ENCODE measurements at places on chromosomes 5 and 9.

DNA sequence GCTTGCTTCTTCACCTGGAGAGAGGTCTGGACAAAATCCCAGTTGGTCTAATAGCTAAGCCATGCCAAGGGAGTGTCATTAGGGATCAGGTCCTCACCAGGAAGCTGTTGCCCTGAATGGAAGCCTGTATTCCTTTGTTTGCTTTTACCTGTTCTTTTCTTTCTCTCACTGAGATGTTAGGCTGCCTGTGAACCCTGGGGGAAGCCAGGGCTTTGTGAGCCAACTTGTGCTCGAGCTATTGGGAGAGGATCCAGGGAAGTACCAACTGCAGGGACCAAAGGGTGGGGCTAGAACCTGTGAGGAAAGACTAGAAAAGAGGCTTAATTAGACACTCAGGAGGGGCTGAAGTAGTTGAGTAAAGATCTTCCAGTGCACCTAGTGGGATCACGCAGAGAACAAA, 451.2 kb upstream of the TLE4 start:
- DNase-seq: no peak

DNA sequence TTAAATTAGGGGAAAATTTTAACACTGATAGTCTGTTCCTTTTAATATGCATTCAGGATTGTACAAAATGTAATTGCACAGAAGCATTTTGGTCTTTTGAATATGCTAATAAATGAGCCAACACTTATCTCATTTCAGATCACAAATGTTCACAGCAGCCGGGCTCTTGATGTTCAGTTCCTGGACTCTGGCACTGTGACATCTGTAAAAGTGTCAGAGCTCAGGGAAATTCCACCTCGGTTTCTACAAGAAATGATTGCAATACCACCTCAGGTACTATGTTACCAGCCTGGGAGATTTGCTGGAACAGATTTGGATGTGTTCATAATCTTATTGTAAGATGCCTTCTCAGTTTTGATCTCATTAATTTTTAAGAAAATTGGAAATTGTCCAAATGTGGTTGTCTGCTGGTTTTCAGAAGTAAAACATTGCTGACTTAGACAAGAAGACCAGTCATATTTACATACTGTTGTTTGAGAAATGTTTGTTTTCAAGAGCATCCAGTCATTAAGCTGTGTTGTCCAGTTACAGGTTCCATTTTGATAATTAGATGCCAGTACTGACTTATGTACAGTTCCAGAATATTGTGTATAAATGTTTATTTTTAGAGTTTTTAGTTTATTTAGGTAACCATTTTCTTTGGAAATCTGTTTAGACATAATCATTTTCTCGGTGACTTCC, 23.0 kb upstream of the TMOD1 start:
- no peak for DNase-seq

DNA sequence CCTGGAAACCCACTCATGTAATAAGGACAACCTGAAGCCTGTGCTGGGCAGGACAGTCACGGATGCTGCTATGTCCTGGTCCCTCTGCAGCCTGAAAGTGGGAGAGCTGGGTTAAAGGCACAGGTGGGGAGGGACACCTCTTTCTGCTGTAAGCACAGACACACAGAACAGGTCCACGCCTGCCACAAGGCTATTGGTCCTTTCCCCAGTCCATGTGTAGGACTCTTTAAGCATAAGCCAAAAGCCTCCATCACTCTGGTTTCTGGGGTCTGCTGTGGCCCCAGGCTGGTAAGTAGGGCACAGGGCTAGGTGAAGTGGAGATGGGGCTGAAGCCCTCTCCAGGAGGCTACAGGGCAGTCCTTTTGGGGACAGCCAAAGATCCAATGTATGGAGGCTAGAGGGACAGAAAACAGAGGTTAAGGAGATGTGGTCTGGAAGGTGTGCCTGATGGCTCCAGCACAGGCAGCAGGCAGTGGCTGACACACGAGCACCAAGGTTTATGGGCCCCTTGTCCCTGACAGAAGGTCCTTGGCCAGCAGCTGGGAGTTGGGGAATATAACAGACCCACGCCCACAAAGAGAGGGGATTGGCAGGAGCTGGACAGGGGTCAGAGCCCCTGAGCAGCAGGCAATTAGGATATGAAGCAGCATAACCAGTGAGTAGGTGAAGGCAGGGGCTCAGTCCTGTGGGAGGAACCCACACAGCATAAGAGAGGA, 203.6 kb upstream of the MVB12B start:
- no peak for DNase-seq

GRCh38 chr5:50967009-50967562, 300.6 kb downstream of the PARP8 start:
- no peak for DNase-seq

- no peak for DNase-seq
Measured at GRCh38 chr9:6634444-6634843, 11.1 kb downstream of the GLDC start.

GRCh38 chr9:115743709-115744605, 409.6 kb upstream of the PAPPA start:
- DNase-seq: no peak

- DNase-seq: no peak
Measured at GRCh38 chr5:179866241-179867078, 7.8 kb upstream of the MRNIP start.

- no peak for DNase-seq
Measured at GRCh38 chr5:157356576-157356975, 90.7 kb downstream of the CYFIP2 start.

DNA sequence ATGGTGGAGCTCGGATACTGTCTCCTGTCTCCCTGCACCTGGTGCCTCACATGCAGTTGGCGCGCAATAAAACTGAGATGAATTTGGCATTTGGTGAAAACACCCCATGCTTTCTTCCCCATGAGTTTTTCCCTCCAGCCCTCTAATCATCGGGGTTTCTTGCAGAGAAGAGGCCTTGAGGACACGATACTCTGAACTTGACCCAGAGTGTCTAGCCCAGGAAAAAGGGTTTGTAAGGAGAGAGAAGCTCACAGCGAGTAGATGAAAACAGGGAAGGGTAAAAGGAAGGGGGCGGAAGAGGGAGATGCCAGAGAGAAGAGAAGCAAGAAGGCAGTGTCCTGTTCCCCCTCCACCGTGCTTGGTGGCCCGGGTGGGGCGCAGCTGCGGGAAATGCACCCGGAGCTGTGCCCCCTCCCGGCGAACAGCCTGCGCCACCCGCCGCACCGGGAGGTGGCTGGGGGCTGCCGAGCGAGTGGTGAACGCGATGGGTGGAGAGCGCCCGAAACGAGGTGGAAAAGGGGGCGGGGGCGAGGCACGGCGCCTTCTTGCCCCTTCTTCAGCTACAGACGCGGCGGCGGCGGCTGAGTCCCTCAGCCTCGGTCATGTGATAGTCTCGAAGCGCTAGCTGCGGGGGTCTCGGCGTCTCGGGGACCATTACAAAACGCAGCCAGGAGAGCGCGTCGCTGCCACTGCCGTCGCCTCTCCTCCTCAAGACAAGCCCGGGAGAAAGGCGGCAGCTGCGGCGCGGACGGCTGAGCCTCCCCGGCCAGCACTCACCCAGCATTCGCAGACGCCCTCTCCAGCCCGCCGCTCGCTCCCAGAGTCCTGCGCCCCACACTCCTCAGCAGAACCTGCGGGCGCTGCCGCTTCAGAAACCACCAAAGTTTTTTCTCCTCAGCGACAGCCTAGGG, 1.1 kb upstream of the FOXB2 start:
- DNase-seq: no peak
